AG04449 (cell line): ENCODE measurements at places on chromosomes 3 and 15.
A peak's percentile ranks its signal among the peaks of the same experiment; 100 is the strongest.

- DNase-seq: peak; percentile 59
Measured at GRCh38 chr3:149224736-149225594, 3.3 kb upstream of the CP start.

GRCh38 chr15:96366526-96366877, 36.0 kb downstream of the NR2F2 start:
- no peak for DNase-seq

DNA sequence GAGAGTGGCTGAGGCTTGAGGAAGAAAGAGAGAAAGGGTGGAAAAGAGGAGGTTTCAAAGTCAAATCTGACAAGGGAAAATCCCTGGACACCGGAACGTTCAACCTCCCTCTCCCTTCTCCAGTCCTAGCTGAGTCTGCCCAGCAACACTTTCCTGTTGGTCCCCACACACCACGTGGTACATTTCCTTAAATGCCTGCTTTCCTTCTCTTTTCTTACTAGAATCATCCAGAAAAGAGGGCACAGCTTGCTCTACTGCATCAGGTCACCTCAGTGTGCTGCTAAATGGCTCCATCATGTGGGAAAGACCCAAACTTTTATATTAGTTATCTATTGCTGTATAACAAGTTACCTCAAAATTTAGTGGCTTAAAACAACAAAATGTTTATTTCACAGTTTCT, 181.2 kb downstream of the NECTIN3 start:
- no peak for DNase-seq

DNA sequence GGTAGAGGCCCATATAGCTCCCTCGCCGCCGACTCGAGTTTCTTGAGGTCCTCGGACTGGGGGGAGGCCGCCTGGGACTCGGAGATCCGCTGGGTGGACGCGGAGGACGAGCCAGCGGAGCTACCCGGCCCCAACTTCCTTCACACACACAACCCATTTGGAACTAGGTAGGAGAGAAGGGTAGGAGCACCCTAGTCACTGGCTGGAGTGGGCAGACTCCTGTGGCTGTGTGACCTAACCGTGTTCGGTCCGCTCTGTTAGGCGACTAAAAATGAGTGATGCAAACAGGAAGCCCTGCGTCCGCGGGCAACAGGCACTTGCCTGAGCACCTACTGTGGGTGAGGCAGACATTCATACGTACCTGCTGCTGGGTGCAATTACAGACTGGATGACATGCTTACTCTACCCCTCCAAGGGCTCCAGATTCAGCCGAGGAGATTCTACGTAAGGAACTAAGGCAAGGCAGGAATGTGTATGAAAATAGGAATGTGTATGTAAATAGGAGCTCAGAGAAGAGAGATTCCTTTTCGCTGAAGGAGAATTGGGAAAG, 4.6 kb upstream of the SIN3A start:
- no peak for DNase-seq

DNA sequence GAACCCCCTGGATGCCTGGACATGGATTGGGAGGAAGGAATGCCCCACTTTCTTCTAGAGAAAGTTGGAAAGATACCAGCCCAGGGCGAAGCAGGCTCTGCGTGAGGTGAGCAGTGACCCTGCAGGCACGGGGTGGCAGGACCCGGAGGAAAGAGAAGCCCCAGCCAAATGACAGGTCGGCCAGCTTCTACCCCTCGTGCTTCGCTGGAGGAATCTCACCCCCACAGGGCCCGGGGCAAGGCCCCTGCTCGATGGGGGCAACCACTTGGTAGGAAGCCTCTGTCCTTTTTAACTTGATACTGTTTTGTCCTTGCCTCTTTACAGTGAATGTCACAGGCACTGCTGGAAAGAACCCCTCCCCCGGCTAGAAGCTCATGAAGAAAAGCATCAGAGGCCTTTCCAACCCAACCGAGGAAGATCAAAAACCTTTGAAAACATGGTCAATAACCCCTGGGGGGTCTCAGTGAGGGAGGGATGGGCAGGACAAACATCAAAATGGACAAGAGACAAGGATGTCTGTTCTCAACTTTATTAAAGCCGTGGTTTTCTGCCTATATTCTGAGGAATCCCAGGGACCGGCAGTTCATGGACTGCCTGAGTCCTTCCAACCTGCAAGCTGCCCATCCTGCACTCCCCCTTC, 54.4 kb downstream of the SH3BP5 start:
- no peak for DNase-seq

- DNase-seq: no peak
Measured at GRCh38 chr15:69631978-69632377, 179.4 kb downstream of the RPLP1 start.

DNA sequence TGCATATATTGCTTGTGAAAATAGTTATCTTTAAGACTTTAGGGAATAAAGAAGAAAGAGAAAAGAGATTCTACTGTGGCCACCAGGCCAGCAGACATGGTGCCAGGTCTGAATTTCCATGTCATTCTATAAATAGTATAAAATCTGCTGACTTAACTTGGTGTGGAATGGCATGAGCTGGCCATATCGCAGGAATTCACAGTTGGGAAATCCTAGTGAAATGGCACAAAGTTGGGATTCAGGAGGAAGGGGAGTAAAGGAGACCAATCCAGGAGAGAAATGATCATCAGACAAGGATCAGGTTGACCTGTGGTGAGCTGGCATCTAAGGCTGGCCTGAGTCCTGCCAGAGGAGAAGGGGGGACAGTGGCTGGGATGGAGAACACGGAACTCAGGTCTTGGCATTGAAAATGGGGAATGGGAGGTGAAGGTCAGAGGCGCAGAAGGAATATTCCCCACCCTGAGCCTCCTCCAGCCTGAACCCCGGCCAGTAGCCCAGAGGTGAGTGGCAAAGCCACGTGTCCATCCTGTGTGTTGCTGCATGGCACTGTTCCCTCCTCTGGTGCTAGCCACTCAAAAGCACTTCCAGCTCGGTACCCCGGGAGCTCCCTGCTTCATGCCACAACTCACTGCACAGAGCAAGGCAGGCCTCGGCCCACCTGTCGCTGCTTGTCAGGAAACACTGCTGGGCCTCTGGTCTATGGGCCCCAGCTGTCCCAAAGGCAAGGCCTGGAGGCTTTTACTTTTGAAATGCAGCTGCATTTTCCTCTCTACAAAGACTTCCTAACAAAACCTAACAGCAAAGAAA, 51.4 kb downstream of the SSUH2 start:
- no peak for DNase-seq

DNA sequence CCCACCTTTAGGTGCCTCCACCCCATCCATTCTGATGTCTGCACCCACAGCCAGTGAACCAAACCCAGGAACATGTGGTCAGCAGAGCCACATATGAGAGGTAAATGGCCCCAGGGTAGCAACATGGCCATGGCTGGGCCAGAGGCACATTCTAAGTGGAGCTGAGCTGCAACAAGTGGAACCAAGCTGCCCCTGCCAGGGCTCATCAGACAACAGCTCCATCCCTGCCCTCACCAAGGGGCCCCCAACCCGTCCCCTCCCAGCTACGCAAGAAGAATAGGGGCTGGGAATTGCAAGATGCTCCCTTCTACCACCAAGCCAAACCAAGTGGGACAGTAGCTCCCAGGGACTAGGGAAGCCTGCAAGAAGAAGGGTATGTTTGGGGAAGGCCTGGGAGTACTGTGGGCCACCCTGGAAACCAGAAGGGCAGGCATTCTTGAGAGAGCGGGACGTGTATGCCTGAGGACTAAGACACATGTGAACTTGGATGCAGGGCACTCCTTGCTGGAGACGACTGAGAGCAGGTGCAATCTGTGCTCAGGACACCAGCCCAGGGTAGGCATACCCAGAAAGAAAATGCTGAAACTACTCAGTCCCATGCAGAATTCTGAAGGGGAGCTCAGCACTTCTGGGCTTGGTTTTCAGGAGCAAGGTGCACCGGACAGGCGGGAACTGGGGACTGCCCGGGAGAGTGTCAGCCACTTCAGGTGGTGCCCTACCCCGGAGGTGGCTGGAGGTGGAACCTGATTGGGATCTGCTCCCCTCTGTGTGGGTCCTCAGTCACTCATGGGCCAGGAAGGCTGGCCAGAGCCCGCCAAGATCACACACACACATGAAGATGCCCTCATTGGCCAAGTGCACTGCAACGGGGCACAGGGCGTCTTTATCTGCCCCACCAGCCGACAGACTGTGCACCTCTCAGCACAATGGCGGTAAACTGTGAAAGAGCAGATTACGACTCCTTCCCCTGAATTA, 9.5 kb downstream of the MYL3 start:
- DNase-seq: no peak

DNA sequence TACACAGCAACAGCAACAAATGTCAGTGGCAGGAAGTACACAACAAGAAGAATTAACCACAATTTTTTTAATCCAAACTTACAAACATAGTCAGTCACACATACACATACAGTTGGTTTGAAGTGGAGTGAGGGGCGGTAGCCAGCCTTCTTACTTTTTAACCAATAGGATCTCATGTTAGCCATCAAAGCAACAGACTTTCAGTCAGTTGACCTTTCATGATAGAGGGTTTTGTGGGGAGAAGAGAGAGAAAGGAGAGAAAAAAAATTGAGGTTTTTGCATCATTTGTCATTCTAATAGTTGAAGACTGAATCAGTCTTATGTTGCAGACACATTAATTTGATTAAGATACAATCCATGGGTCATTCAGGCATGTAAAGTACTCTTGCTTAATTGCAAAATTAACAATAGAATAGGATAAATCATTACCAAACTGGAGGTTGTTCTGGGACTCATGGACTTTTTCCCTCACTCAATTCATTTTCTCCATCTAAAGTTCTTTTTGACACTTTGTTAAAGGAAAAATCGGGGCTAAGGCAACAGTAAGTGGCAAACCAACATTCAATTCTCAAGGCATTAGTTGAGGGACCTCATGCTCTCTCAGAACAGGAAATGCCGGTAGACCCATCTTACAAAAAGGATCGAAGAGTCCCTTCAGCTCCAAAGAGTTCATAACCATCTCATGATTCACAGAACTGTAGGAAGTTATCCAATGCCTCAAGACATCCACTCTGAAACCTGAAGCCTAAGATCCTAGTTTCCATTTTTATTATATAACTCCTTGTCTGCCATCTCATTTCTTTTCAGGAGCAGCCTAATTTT, 159.5 kb upstream of the LPP start:
- peak; percentile 58 for DNase-seq

DNA sequence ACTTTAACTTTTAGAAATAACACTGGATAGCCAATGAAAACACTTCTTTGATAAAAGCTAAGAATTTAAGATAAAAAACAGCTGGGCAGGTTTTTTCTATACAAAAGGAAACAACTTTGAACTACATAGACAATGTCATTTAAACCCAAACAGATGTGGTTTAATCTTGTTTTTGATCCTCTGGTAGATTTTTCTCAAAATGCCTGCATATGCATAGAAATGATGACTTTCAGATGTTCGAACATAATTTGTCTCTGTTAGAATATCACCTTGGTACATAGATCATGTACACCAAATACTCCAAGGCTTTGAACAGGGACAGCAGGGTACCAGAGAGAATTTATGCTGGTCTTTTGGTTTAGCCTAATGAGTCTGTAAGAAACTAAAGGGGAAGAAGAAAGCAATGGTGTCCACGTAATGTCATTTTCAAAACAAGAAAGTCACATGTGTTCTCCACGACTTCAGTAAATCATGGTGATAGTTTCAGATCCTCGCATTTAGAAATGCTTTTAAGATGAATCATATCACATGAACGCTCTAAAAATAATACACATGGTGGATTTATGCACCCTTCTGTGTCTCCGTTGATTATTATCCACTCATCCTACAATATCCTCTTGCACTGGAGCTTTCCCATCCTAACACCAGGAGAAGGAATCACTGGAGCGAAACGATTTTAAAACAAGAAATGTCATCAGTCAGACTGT, 160.1 kb upstream of the PDZRN3 start:
- no peak for DNase-seq

DNA sequence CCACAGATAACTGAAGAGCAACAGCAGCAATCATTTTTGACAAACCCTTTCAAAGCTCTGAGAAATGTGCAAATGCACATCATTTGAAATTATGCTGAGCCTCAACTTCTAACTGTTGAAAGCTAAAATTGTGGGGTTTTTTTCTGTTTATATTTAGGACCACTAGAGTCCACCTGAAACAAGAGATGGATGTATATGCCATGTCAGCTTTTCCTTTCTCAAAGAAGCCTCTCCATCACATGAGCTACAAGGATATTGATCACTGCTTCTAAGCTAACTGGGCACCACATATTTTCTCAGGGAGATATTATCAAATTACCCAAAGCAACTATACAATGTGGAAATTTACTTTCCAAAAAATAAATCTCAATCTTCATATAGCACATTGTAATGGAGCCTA, 498.6 kb upstream of the ZNF385D start:
- no peak for DNase-seq

- peak; percentile 84 for DNase-seq
Measured at GRCh38 chr15:30065025-30065801, 17.5 kb upstream of the GOLGA8J start.

DNA sequence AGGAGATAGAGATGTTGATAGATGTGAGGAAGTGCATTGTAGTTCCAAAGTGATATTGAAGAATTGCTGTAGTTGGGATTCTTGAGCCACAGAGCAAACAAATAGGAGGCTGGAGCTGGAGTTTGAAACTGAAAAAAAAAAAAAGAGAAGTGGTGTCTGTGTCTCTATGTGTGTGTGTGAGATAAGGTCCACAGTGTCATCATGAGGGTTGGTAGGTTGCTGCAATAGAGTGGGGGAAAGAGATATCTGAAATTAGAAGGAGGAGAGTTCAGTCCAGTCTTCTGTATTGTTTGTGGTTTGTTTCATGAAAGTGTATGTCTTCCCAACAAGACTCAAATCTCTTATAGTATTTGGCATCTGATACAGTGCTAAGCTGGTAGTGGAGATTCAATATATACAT, 37.3 kb upstream of the CACNA1D start:
- no peak for DNase-seq

- peak; percentile 26 for DNase-seq
Measured at GRCh38 chr3:153599685-153600084, 437.7 kb downstream of the RAP2B start.

- DNase-seq: no peak
Measured at GRCh38 chr15:40084650-40085049, 24.0 kb downstream of the BMF start.

DNA sequence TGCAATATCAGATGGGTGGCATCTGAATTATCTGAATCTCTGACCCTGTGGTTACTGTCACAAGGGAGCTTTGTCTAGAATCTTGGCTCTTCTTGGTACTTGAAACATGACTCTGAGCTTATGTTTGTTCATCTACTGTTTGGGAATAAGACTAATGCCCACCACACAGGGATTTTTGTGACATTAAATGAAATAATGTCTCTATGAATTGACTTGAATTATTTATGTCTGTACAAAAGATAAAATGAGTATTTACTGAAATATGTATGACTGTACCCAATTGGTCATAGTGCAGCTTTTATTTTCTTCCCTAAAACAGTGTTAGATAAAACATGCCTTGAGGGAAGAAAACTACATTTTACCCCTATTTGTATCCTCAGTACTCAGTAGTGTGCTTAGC, 87.9 kb upstream of the ZPLD1 start:
- no peak for DNase-seq

- DNase-seq: no peak
Measured at GRCh38 chr3:42192334-42193200, 73.4 kb downstream of the CCK start.

- no peak for DNase-seq
Measured at GRCh38 chr15:100471933-100472332, 56.8 kb downstream of the CERS3 start.

- no peak for DNase-seq
Measured at GRCh38 chr3:121883507-121883906, 10.7 kb upstream of the SLC15A2 start.

- DNase-seq: no peak
Measured at GRCh38 chr3:9105421-9105820, 142.1 kb upstream of the RAD18 start.

- DNase-seq: no peak
Measured at GRCh38 chr15:101608201-101608600, 44.0 kb downstream of the TM2D3 start.

GRCh38 chr3:196629228-196629627, 10.3 kb upstream of the NRROS start:
- DNase-seq: no peak
